OCI-LY7 (cell line): ENCODE measurements at places on chromosomes 13 and 19. TPM values are rescaled to one million over a fixed set of nuclear protein-coding genes. Genes with fewer than 3 reads are reported as not detected.
A peak's percentile ranks its signal among the peaks of the same experiment; 100 is the strongest.

DNA sequence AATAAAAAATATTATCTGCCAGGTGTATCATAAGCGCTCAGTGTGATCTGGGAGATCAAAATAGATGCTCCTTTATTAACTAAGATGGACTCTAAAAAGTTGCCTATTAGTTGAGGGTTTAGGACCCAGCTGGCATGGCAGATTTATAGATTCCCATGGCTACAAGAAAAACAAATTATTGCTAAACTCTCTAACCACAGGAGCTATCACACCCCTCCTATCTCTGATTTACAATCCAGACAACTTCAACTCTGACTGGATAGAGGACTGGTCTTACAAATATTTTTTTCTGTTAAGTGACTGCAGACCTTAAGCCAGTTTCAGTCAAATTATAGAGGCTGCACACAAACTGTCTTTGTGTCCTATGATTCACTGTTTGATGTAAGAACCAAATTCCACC lies 45.4 kb upstream of the MYCBP2 start:
- no peak for DNase-seq

GRCh38 chr13:34030782-34031181 lies 212.8 kb downstream of the RFC3 start:
- DNase-seq: no peak

GRCh38 chr19:17357724-17358123 lies 19.4 kb downstream of the PLVAP start:
- DNase-seq: no peak

DNA sequence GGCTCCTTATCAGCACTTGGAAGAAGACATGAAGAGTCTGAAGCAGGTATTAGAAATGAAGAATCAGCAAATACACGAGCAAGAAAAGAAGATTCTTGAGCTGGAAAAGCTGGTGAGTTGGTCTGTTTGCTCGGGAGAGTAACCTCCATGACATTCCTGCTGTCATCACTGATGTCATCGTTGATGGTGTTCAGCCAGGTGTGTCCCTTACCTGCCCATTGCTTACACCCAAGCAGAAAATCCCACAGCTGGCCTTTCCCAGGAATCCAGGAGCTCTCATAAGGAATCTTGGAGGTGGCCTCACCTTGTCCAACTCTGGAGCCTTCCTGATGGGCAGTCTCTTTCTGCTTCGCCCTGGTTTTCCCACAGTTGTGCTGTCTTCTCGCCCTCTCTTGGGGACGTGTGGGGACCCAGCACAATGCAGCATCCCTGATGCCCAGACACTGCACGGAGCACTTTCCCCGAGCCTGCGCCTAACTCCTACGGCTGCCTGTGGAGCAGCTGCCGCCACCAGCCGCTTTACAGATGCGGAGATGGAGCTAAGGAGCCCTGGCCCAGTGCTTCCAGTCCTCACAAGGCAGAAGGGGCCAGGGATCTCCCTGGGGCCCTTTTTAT lies 97.0 kb downstream of the SLC7A1 start:
- no peak for DNase-seq

ICAM5 gene
- total RNA-seq: 10.8 and 12.6 TPM in 2 replicates

GRCh38 chr13:46572752-46573431 lies 19.9 kb downstream of the LRCH1 start:
- peak; percentile 62 for DNase-seq

DNA sequence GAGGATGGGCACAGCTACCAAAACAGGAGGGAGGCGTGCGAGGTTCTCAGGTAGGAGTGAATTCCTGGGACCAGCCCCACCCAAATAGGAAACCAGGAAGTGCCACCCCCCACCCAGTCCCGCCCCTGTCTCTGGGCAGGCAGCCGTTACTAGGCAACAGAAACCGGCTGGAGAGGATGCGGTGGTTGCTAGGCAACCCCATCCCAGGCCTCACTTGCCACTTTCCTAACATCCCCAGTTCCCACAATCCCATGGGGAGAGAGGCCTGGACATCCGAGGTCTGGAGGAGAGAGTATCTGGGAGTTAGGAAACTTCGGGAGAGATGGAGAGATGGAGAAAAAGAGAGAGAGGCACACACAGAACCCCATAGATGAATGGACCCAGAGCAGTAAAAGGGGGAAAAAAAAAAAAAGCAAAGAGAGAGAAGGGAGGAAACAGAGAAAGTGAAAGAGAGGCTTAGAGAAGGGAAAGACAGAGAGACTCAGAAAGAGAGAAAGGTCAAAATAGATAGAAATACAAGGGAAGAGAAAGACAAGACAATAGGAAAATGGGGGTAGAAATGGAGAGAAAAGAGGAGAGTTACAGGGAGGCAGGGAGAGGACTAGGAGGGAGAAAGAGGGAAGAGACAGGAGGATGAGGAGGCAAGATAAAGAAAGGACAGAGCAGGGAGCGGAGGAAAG lies 3.8 kb downstream of the GRIK5 start:
- DNase-seq: no peak

SLC5A5 gene
- not detected in 2 replicates for total RNA-seq

DNA sequence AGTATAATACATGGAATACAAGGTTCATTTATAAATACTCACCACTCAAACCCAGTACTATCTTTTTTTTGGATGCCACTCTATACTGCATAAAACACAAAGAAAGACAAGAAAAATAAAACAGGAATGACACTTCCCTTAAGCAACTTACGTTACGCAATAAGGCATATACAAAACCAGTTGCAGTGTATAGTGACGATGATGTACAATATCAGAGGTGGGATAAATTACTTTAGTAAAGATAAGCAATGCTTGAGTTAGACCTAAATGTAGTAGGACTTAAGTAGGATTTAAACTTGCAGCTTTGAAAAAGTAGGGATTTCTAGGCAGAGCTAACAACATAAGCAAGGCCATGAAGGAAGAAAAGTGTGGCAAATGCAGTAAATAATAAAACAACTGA lies 374.9 kb downstream of the SPRY2 start:
- DNase-seq: no peak

- no peak for DNase-seq
These were observed 70.5 kb upstream of the SPATA13 start for GRCh38 chr13:24090049-24090448.

ZNF43 gene
- total RNA-seq: 55.6 and 66.1 TPM in 2 replicates

DNA sequence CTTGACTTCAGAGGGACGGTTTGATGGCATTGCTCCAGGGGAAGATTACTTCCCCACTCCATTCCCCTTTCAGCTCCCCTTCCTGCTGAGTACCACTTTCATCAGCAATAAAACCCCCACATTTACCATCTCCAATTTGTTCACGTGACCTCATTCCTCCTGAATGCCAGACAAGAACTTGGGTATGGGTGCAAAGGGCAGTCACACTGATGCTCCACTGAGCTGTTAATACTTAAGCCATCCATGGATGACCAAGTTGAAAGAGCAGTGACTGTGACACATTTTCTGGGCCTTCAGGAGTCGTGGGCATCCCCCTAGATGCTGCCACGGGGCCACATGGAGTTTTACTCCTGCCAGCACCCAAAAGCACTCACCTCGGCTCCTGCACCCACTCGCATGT lies 93.1 kb downstream of the STOML3 start:
- no peak for DNase-seq

- no peak for DNase-seq
These were observed 2.2 kb downstream of the NDFIP2 start for GRCh38 chr13:79483086-79483706.

GRCh38 chr13:29802621-29803020 lies 47.8 kb downstream of the UBL3 start:
- DNase-seq: no peak

ENOX1 gene
- not detected in 2 replicates for total RNA-seq

LRRC63 gene
- not detected in 2 replicates for total RNA-seq

IZUMO4 gene
- 6.1 and 7.3 TPM in 2 replicates for total RNA-seq

GRCh38 chr19:11257846-11258380 lies 4.4 kb downstream of the DOCK6 start:
- DNase-seq: no peak

DNA sequence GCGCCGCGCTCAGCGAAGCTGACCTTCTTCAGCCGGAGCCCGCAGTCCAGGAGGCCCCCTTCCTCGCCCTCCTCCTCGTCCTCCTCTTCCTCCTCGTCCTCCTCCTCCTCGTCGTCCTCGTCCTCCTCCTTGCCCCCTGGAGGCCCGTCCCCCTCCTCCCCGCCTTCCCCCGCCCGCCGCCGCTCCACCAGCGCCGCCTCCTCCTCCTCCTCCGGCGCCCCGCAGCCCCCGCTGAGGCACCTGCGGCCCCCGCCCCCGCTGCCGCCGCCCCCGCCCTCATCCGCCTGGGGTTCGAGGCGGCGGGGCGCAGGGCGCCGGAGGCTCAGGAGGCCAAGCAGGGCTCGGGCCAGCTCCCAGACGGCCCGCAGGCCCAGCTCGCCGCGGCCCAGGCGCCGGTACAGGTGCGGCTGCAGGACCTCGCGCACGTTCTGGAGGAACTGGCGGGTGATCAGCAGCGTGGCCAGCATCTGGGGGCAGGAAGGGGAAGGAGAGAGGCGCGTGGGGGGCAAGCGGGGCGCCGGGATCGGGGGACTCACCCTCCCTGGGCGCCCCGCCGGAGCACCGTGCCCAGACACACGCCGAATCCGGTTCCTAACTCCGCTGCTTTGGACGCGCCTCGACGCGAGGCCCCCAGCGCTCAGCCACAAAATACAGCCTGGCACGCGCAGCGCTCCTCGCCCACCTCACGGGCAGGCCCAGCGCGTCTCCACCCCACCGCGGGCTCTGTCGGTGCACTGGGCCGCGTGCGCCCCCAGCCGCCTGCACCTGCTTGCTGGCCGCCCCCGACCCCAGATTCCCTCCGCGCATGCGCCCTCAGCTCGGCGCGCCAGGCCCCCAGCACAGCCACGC lies 5.9 kb downstream of the ANO8 start:
- no peak for DNase-seq

DNA sequence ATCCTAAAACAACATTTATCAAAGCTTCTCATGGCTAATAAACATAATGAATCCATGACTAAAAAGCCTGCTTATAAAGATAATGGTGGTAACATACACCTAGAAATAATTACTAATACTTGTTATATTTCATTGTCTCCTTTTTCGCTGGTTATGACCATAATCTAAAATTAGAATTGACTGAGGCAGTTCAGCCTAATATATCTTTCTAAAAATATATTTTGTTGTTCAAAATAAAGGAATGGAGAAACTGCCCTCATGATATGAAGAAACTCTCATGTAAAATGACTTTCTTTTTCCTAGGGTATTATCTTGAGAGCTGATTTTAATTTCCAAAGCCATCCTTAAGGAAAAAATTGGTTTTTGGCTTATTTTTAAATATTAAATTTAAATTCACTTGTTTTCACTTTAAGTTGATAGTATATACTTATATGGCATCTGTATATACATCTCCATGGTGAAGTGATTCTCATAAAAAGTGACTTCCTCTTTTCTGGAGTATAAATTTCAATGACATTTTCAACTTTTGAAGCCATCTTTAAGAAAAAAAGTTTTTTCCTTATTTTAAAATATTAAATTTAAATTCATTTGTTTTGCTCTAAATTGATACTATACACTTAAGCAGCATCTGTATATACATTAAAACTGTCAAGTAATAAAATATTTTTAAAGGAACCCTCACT lies 204.6 kb downstream of the VWA8 start:
- peak; percentile 6 for DNase-seq

DNA sequence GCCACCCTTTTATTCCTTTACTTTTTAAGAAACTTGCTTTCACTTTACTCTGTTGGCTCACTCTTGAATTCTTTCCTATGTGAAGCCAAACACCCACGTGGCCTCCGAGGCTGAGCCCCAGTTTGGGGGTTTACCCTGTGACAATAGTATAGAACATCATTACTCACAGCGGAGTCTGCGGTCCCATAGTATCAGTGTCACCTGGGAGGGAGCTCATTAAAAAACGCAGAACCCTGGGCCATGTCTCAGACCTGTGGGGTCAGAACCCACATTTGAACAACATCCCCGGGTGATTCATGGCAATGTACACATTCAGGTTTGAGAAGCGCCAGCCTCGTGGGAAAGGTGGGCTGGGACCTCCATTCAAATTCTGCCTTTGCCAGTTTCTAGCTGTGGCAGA lies 36.0 kb upstream of the UBL3 start:
- no peak for DNase-seq

GRCh38 chr13:99958406-99959126 lies 13.0 kb downstream of the ZIC5 start:
- no peak for DNase-seq

CYSLTR2 gene
- total RNA-seq: not detected in 2 replicates

SULT2A1 gene
- total RNA-seq: not detected in 2 replicates
